ENCODE measurements at places on chromosomes 3 and 15. TPM values are rescaled to one million over a fixed set of nuclear protein-coding genes. Genes with fewer than 3 reads are reported as not detected.

DENND4A gene
- 61.5 TPM for total RNA-seq

SLC22A13 gene
- total RNA-seq = 0.22 TPM

NR2F2 gene
- 24.8 TPM for total RNA-seq

PLA2G4E gene
- total RNA-seq = not detected

XYLB gene
- 6.4 TPM for total RNA-seq

TIMP4 gene
- total RNA-seq = not detected

Measured in thoracic aorta endothelial cell (primary cell).